ENCODE measurements at places on chromosomes 3 and 15. TPM values are rescaled to one million over a fixed set of nuclear protein-coding genes. Genes with fewer than 3 reads are reported as not detected.

CIB1 gene
- 20.0 TPM for total RNA-seq

IL17RD gene
- total RNA-seq: 2.3 TPM

RAB11A gene
- total RNA-seq: 221 TPM

NR1I2 gene
- not detected for total RNA-seq

CLDN18 gene
- total RNA-seq: not detected

EPHB3 gene
- 0.39 TPM for total RNA-seq

PP2D1 gene
- total RNA-seq: not detected

CKMT1B gene
- not detected for total RNA-seq

REC114 gene
- not detected for total RNA-seq

ZPLD1 gene
- not detected for total RNA-seq

KBTBD13 gene
- total RNA-seq: 0.13 TPM

ERICH6 gene
- total RNA-seq: 0.48 TPM

CFAP20DC gene
- 2.8 TPM for total RNA-seq

GOLGA8J gene
- total RNA-seq: not detected

NAALADL2 gene
- total RNA-seq: 2.4 TPM

FSTL1 gene
- 376 TPM for total RNA-seq

RARB gene
- 20.8 TPM for total RNA-seq

DGKG gene
- not detected for total RNA-seq

OXSM gene
- 12.2 TPM for total RNA-seq

PLSCR5 gene
- total RNA-seq: not detected

RTP3 gene
- total RNA-seq: not detected

PIF1 gene
- 6.2 TPM for total RNA-seq

PLA2G4E gene
- not detected for total RNA-seq

SLC41A3 gene
- 53.4 TPM for total RNA-seq

RAP2B gene
- 9.1 TPM for total RNA-seq

ZNF717 gene
- 10.7 TPM for total RNA-seq

CCDC50 gene
- total RNA-seq: 90.2 TPM

CDCP1 gene
- total RNA-seq: 19.2 TPM

BLM gene
- 1.6 TPM for total RNA-seq

IL17RB gene
- total RNA-seq: not detected

CCR8 gene
- not detected for total RNA-seq

CPLX3 gene
- 0.48 TPM for total RNA-seq

CCK gene
- 5.9 TPM for total RNA-seq

SLC12A1 gene
- total RNA-seq: 0.13 TPM

GRIP2 gene
- not detected for total RNA-seq
